Kidney (tissue), 22 donors: ENCODE measurements at places on chromosomes 11 and 22. TPM values are rescaled to one million over a fixed set of nuclear protein-coding genes. Genes with fewer than 3 reads are reported as not detected.

DNA sequence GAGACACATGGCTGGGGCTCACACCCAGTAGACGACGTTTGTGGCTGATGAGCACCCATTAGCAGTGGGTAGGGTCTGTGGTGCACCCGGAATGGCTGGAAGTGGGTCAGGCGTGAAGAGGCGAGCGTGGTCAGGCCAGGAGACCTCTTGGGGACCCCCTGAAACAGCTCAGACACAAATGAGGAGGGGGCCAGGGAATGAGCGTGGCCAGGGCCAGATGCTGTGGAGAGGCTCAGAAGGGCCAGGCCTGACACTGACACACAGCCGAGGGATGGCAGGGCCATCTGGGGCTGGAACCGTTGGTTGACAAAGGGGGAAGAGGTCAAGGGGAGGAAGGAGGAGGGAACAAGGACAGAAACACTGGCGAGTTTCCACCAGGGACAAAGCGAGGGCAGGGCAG lies 162.8 kb downstream of the SHANK2 start:
- no peak for DNase-seq

The IGLL1 gene
- not detected for polyA plus RNA-seq

The HORMAD2 gene
- not detected for polyA plus RNA-seq

GRCh38 chr11:59180168-59180776 lies 8.3 kb downstream of the DTX4 start:
- no peak for DNase-seq

The SYCE3 gene
- 4.6 TPM for polyA plus RNA-seq

DNA sequence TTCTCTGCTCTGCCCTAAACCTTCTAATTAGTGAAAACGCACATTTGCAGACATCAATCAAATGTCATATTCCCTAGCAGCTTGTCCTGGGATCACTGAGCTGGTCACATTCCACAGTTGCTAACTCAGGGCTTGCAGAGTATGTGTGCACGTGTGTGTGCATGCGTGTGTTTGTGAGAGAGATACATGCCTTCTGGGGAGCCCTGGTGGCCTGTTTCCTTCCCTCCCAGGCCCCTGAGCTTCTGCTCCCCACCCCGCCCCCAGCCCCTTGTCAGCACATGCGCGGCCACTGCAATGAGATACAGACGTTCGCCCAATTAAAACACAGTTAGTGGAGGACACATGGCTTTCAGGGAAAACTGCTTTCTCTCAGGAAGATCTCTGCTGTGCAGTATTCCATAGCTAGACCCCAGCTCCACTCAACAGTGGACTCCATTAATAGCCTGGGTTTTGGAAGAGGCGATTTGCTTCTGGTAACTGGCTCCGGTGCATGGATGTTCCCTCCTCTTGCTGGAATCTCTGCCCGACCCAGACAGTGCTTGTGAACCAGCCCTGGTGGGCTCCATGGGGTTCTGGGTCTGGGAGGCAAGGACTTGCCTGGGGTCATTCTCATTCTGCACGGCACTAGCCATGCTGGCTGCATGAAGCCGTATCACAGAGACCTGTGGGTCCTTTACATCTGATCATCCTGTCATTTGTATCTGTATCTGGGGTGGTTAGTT lies 17.7 kb downstream of the LRP5 start:
- DNase-seq: peak; percentile 69

DNA sequence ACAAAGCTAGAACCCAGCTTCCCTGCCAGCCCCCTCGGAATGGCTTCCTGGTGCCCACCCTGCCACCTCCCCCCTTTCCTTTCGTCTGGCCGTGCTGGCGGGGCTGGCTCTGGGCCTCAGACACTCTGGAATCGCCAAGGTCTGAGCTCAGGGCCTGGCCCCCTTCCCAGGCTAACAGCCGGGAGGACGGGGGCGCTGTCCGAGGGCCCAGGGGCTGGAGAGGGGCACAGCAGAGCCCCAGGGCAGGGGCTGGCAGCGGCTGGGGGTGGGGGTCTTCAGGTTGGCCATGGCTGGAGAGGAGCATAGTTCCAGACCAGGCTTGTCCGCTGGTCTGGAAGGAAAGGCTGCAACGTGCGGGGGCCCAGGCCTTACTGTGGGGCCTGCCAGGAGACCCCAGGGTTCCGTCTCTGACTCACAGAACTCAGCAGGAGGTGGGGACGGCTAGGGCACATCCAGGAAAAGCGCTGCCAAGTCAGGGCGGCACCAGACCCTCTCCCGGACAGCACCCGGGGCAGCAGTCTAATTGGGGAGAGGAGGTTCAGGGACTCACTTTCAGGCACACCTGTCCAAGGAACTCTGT lies 861 bp upstream of the LTBP3 start:
- no peak for DNase-seq

- DNase-seq: peak; percentile 79
These were observed 40.8 kb downstream of the TBC1D22A start for GRCh38 chr22:46803031-46803880.

GRCh38 chr11:57904376-57904775 lies 119.3 kb upstream of the OR9Q1 start:
- no peak for DNase-seq

- DNase-seq: no peak
These were observed 6.0 kb upstream of the NPTXR start for GRCh38 chr22:38849811-38850210.

The INS gene
- not detected for polyA plus RNA-seq

DNA sequence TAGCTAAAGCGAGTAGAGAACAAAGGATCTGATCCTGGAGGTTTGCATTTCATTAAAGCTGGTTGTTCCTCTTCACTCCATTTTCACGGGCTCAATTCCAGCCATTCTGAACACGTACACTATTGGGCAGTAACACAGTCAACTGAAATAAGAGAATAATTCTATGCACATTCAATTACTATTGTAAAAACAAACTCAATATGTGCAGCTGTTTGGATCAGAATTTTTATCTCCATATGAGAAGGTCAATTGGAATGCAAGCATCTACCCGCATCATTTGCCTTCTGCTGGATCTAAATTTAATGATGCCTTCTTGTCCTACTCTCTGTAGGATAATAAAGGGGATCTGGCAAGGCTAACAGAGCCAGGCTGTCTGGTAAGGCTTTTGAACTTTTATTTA lies 562.8 kb upstream of the CCDC179 start:
- DNase-seq: no peak

DNA sequence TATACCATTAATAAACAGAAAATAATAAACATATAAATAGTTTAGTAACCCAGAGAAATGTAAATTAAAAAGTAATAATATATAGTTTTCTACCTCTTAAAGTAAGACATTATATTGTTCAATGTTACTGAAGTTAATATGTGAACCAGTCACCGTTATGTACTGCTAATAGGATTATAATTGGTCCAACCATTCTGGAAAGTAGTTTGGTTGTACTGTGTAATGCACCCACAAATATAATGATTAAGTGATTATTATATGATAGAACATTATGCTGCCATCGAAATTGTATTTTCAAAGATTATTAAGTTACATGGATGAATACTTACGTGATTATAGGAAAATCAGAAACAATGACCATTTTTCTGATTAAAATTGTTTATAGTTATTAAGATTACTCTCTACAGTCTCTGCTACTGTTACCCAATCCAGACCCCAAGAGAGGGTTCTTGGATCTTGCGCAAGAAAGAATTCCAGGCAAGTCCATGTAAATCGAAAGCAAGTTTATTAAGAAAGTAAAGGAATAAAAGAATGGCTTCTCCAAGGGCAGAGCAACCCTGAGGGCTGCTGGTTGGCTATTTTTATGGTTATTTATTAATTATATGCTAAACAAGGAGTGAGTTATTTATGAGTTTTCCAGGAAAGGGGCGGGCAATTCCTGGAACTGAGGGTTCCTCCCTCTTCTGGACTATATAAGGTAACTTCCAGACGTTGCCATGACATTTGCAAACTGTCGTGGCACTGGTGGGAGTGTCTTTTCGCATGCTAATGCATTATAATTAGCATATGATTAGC lies 50.1 kb downstream of the ACER3 start:
- DNase-seq: peak; percentile 11

The KCNJ11 gene
- polyA plus RNA-seq: 3.6 TPM

GRCh38 chr11:82782825-82783374 lies 49.2 kb upstream of the FAM181B start:
- no peak for DNase-seq

GRCh38 chr11:62543680-62544444 lies 2.7 kb downstream of the AHNAK start:
- no peak for DNase-seq

- no peak for DNase-seq
These were observed 475 bp downstream of the PITPNB start for GRCh38 chr22:27918341-27919221.

The PRR14L gene
- polyA plus RNA-seq: 5.1 TPM

GRCh38 chr11:120254788-120255518 lies 15.0 kb downstream of the POU2F3 start:
- DNase-seq: peak; percentile 66

The LYVE1 gene
- 10.0 TPM for polyA plus RNA-seq

DNA sequence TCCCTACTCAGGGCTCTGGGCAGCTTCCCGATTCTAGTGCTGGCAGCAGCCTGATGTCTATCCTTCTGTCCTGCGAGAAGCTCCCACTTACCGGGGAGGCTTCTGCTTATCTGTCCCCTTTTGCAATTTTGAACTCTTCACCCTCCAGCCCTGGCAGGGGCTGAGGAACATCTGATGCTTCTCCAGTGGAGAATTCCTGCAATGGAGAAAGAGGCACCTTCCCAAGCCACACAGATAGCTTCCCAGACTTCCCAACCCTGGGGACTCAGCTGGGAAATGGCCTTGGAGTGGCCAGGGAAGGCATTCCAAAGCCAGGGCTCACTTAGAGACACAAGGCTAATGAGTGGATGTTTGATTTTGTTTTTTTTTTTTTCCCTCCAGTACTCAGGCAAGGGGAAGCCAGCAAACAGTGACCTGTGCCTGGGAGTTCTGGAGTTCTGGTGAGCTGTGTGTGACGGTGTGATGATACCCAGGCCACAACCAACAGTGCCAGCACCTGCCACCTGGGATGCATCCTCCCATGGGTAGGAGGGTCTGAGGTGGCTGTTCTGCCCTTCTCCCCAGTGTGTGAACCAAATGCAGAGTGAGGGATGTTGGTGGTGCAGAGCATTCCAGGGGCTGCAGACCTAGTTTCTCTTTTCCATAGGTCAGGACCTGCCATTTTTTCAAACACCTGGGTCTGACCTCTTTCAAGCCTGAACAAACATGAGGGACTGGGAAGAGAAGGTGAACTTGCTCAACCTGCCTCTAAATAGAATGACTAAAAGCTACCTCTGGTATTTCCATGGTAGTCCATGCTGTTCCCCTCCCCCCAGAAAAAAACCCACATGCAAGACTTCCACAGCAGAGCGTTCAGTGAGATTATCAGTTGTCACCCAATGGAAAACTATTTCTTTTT lies 95.1 kb downstream of the CCDC81 start:
- no peak for DNase-seq

The ZNRF3 gene
- polyA plus RNA-seq: 6.8 TPM

DNA sequence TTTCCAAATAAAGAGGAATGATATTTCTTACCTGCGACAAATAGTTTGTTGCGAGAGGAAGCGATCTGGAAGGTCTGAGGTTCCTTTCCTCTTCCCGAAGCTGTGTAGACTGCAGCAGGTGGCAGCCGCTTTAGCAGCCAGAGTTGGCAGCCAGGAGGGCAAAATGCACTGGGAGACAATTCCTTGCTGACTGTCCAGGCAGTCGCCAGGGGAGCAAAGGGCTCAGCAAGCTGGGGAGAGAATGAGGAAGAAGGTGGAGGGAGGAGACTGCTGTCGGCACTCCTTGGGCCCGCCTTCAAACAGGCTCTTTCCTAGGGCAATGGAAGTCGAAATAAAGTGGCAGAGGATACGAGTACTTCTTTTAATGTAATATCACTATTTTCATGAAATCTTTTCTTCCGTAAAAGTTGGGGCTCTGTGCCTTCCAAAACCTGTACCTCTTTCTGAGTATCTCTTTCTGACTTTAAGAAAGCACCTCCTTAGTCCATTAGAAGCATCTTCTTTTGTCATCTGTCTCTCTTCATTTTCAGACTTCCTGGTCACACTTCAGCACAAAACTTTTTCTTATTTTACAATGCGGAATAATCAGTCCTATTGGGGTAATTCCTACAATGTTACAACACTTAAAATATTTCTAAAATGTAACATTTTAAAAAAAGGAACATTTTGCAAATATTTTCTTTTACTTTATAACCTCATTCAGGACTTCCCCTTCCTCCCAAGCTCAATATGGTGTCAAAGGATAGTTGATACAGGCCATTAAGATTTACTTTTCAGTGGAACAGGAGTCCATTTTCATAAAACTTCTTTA lies at the start of gene IL18:
Gene IL18 (minus strand): TSS at position 220 of the 811 bp plus-strand sequence. CDS start 9,041 bp downstream, outside the sequence.
- peak; percentile 35 for DNase-seq

DNA sequence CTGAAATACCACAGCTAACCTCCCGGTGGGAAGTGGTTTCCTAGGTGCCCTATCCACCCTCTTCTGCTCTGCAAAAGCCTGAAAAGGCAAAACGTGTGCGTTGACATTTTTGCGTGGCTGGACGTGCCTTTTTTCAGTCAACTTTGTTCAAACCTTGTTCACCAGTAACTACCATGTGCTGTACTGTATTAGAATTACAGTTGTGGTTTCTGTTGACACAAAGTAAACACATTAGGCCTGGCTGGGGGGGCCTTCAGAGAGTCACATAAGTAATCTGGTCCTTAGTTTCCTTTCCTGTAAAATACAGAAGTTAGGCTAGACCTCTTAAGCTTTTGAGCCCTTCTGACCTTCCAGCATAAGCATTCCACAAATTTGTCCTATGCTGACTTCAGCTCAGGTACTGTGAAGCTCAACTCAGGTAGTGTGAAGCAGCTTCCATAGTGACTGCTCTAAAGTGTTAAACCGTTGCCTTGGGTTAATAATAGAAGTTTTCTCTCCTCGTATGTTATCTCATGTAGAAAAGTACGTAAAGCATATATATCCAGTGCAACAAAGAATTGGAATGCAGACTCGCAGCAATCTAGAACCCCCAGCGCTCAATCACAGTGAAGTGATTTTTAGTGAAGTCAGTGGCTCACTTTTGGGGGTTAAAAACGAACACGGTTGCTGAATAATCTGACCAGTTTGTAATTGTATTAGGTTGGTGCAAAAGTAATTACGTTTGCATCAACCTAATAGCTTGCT lies 1.8 kb downstream of the EWSR1 start:
- no peak for DNase-seq

The GP1BB gene
- polyA plus RNA-seq: 4.1 TPM

DNA sequence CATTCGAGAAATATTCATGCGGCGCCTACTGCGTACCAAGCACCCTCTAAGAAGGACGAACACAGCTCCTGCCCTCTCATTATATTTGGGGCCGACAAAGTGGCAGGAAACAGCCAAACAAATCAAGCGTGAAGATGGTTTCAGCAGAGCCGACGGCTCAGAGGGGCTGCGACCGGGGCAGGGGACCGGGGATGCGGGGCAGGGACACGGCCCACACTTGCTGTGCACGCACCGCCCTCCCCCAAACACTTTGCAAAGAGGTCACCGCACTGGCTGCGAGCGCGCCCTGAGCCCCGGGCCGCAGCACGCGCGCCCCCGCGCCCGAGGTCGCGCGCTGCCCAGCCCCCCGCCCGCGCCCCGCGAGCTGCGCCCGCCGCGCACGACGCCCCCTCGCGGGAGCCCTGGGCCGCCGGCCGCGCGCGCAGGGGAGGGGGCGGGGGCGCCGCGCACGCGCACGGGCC lies 255 bp upstream of the SYNGR1 start:
- DNase-seq: no peak

DNA sequence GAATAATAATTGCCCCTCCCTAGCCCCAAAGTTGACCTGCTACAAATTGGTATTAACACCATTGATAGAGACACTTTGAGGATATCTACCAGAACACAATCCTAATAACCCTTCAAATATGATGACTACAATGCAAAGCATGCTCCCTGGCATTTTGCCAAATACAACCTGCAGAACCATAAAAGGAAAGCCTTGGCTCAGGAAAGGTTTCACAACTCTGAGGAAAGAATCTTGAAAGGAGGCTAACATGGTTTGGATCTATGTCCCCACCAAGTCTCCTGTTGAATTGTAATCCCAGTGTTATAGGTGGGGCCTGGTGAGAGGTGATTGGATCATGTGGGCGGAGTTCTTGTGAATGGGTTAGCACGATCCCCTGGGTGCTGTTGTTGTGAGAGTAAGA lies 140.4 kb upstream of the ARHGAP42 start:
- peak; percentile 30 for DNase-seq
